ENCODE measurements at places on chromosomes 13 and 19.
A peak's percentile ranks its signal among the peaks of the same experiment; 100 is the strongest.

DNA sequence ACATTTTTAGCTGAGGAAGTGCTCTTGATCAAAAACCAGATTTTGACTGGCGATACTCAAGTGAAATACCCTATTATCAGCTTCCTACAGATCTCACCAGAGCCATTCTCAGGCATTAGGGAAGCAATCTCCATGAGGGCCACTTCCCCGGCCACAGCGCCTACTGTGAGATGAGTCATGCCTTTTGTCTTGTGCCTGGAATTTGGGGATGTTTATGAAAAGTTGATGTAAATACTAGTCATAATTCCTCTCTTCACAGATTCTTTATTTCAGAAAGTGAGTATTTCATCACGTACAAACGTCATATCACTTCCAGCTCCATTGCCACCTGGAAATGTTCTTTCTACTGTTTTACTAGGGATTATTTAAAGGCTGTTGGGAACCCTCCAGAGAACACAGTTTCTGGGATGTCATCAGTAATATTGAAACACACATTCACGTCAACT is 25.3 kb upstream of the SLC46A3 start:
- peaks cover 3% of the 10 kb centered on the region for H3K4me1 ChIP-seq
- H3K4me3 ChIP-seq, result no peak overlapping the region
- DNase-seq, result no peak
- H3K27ac ChIP-seq, result no peak overlapping the region
- H3K27me3 ChIP-seq, result no peaks in the 10 kb centered on the region
- H3K36me3 ChIP-seq, result no peaks in the 10 kb centered on the region

- no peak for DNase-seq
- no peaks in the 10 kb centered on the region for H3K4me1 ChIP-seq
- no peaks in the 10 kb centered on the region for H3K36me3 ChIP-seq
- peaks cover 19% of the 10 kb centered on the region for H3K27me3 ChIP-seq
- H3K27ac ChIP-seq, result no peak overlapping the region
- H3K4me3 ChIP-seq, result no peak overlapping the region
Measured at GRCh38 chr13:28106976-28107375, 6.6 kb upstream of the FLT3 start.

DNA sequence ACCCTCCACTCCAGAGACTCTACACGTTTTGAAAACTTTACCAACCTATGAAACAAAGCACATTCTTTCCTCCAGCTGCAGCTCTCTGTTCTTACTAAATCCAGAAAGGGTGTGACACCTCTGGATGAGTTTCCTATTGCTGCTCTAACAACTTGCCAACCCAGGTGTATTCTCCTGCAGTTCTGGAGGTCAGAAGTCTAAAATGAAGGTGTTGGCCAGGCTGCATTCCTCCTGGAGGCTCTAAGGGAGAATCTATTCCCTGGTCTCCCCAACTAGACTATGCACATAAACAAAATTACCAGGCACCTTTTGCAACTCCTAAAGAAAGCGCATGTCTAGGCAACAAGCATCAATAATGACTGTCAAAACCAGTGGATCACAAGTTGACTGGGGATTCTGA is 128.8 kb downstream of the NUFIP1 start:
- peaks cover 38% of the 10 kb centered on the region for H3K27me3 ChIP-seq
- no peak overlapping the region for H3K4me3 ChIP-seq
- no peak for DNase-seq
- no peaks in the 10 kb centered on the region for H3K4me1 ChIP-seq

- peaks cover 12% of the 10 kb centered on the region for H3K4me1 ChIP-seq
- no peak overlapping the region for H3K27ac ChIP-seq
- no peak for DNase-seq
Measured at GRCh38 chr13:28120317-28120716, 18.0 kb upstream of the PAN3 start.

- H3K27ac ChIP-seq, result no peak overlapping the region
- H3K4me1 ChIP-seq, result no peaks in the 10 kb centered on the region
- no peak for DNase-seq
- H3K4me3 ChIP-seq, result no peak overlapping the region
Measured at GRCh38 chr13:54226876-54227275, 1198.3 kb downstream of the OLFM4 start.

- peak overlapping the region; percentile 93 for H3K4me3 ChIP-seq
- no peaks in the 10 kb centered on the region for H3K27me3 ChIP-seq
- H3K4me1 ChIP-seq, result peaks cover 31% of the 10 kb centered on the region
- H3K36me3 ChIP-seq, result peaks cover 28% of the 10 kb centered on the region
Measured at GRCh38 chr19:1252821-1253513, 4.6 kb downstream of the MIDN start.

- no peaks in the 10 kb centered on the region for H3K27me3 ChIP-seq
- peaks cover 2% of the 10 kb centered on the region for H3K36me3 ChIP-seq
- no peak overlapping the region for H3K4me3 ChIP-seq
- H3K4me1 ChIP-seq, result peaks cover 4% of the 10 kb centered on the region
- DNase-seq, result no peak
Measured at GRCh38 chr19:33005440-33005839, 33.4 kb downstream of the FAAP24 start.

DNA sequence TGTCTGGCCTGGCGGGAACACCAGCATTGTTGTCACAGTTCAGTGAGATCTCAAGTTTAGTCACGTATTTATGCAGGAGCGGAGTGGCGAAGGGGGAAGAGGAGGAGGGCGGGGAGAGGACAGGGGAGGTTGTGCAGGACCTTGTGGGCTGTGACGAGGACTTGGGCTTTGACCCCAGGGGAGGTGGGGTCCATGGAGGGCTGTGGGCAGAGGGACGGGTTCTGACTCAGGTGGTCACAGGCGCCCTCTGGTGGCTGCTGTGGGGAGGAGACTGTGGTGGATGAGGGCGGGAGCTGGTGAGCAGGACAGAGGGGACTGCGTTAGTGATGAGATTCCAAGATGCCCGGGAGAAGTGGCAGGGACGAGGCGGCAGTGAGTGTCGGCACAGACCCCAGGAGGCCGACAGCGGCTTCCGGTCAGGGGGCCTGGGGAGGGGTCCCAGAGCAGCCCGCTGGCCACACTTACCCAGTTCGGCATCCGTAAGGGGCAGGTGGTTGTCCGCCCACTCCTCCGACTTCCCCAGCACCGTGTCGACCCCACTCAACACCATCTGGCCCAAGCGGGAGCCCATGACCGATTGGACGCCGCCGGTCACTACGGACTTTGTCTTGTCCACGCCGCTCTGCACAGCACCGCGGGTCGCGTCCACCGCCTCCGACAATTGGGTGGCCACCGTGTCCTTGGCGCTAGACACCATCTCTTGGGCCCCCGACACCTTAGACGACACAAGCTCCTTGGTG is 15.7 kb downstream of the PLIN3 start:
- H3K27me3 ChIP-seq, result no peaks in the 10 kb centered on the region
- no peaks in the 10 kb centered on the region for H3K4me1 ChIP-seq
- peak; percentile 85 for DNase-seq
- H3K27ac ChIP-seq, result no peak overlapping the region
- H3K36me3 ChIP-seq, result no peaks in the 10 kb centered on the region

GRCh38 chr19:31339411-31339810 is 9.8 kb downstream of the TSHZ3 start:
- peaks cover 28% of the 10 kb centered on the region for H3K4me1 ChIP-seq
- no peaks in the 10 kb centered on the region for H3K36me3 ChIP-seq
- H3K27ac ChIP-seq, result no peak overlapping the region

DNA sequence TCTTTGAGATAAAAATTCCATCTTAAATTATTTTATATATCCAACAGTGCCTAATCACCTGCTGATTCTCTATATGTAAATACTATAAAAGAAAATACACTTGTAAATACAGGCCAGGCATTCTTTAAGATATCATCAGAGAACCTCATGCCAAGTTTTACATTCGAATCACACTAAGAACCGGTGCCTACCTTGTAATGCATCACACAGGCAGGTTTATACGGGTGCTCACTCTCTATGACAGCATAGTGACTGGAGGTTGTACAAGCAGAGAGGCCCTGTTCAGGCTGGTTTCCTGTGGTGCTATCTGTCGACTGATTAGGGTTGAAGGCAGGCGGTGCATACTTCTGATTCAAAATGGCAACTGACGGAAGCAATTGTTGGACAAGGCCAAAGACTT is 141.3 kb upstream of the FBXL3 start:
- H3K36me3 ChIP-seq, result peaks cover 53% of the 10 kb centered on the region
- H3K27me3 ChIP-seq, result no peaks in the 10 kb centered on the region
- no peak for DNase-seq
- H3K27ac ChIP-seq, result no peak overlapping the region
- no peaks in the 10 kb centered on the region for H3K4me1 ChIP-seq
